ENCODE measurements at places on chromosomes 6 and 20.

GRCh38 chr6:27837625-27838057, 74.6 kb downstream of the OR2B2 start:
- DNase-seq, result no peak

DNA sequence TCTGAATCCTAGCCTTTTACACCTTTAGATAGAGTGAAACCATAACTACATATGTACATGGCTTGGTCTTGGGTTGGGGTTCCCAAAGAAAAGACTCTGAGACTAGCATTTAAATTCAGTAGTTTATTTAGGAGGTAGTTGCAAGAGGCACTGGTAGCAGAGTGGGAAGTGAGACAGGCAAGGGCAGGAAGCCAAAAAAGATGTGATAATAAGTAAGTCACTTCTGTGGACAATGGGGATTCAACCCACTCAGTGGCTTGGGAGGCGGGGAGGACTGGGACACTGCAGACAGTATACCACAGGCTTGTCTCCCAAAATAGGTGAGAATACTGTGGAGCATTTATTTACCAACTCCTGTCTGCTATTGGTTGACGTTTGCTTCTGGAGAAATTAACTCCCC, 131.9 kb downstream of the SLC24A3 start:
- DNase-seq, result no peak

DNA sequence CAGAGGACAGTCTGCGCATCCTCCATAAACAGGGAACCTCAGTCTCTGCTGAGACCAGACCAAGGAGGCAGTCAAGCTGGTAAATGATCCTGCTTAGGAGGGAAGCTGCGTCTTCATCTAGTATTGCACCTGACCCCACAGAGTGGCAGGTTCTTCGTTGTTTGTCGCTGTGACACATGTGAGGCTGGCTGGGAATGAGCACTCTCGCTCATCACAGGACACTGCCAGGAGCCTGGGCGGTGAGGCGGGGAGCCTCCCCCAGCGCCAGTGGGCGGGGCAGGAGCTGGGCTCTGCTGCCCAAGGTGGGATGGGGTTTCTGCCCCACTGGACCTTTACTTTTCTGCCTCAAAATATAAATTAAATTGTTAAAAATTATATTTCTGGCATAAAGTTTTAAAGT, 48.4 kb upstream of the SYNDIG1 start:
- DNase-seq, result no peak

DNA sequence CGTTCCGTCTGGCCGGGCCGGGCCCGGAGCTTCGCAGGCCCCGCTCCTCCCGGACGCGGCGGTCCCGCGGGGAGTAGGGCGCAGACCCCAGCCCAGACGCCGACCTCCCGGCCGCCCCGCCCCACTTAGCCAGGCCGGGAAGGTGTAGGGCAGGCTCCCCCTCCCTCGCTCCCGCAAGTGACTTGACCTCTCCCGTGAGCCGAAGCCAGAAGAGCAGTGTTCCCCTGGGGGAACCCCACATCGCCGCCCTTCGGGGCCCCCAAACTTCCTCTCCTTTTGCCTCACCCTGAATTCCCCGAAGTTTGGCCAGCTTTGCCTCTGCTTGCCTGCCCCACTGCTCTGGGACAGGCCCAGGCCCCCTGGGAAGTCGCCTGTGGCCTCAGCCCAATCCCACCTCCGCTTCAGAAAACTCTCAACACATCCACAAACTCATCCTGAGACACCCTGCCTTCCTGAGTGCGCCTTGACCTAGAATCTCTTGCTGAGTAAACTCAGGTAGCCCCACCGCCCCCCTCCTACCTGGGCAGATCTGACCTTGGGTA, 524 bp upstream of the NOL4L start:
- no peak for DNase-seq

GRCh38 chr6:71107911-71108420, 151.1 kb upstream of the B3GAT2 start:
- peak; percentile 42 for DNase-seq

- DNase-seq, result no peak
Observed at GRCh38 chr6:162615016-162615705, 112.4 kb downstream of the PRKN start.

- DNase-seq, result no peak
Observed at GRCh38 chr6:148432462-148433195, 90.0 kb downstream of the SASH1 start.

GRCh38 chr6:43963877-43964658, 163.2 kb downstream of the MRPL14 start:
- DNase-seq, result no peak

- DNase-seq, result no peak
Observed at GRCh38 chr20:41531518-41532275, 86.5 kb downstream of the CHD6 start.

- no peak for DNase-seq
Observed at GRCh38 chr6:26335631-26336323, 29.2 kb upstream of the BTN3A2 start.

DNA sequence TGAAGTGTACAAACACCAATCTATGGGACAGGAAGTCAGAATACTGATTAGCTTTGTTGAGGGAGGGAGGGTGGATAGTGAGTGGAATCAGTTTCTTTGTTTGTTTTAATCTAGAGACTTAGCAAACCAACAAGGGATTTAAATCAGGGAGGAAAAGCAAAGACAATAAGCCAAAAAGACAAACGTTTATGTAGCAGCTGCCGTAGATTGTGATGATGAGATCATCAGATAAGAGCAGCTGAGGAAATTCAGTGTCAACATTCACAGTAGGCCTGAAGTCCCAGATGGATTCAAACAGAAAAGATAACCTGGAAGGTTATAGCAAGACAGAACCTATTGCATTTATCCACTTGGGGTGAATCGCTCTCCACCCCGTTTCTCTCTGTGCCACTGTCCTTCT, 104.9 kb upstream of the SYNDIG1 start:
- DNase-seq, result no peak

DNA sequence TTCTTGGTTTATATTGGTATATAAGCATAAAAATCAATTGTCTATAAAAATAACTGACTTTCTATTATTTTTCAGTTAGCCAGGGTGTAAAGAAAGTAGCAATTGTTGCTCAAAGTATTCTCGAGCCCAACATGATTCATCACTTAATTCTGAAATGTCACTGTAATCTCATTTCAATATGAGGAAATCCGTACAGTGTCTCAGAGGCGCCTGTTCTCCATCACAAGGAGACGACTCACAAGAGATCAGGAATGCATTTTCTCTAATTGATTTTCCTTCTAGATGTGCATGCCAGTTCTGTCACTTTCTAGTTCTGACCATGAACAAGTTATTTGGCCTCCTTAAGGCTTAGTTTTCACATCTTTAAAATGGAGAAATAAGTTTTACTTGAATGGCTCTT, 753.1 kb downstream of the MAFB start:
- peak; percentile 19 for DNase-seq

- no peak for DNase-seq
Observed at GRCh38 chr6:80605165-80605989, 498.9 kb downstream of the BCKDHB start.

DNA sequence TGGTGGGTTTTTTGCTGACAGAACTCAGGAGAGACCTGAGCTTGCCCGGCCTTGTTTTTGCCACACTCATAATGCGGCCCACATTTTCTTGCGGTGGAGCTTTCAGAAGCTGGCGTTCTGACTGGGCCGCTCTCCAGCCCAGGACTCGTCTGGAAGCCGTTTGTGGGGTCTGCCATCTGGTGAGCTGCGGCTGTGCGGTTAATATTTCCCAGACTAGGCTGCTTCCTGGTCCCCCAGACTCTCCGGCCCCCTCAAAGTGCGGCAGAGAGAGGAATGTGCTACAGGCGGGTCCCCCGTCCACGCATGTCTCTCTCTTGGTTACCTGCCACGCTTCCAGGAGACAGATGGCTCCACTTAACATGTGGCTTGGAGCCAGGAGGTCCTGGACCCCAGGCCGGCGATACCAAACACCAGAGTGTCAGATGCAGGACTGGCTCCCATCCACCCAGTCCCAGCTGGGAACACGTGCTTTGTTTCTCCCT, 128.9 kb upstream of the PMEPA1 start:
- peak; percentile 52 for DNase-seq

DNA sequence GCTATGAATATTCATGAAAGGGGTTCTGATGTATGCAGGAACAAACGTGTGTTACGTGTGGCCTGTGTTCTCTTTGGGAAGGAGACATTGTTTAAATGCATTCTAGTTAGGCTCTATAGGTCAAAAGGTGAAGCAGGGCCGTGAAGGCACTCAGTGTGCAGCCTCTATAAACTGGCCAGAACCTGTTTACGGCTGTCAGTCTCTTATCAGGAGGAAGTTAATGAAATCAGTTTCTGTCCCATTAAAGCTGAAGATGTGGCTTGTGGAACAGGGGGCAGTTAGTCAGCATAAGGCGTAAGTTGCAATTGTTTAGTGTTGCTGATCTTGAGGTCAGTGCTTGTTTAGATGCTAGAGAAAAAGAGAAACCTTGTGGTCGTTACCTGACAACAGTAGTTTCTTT, 111.5 kb upstream of the KCNG1 start:
- no peak for DNase-seq

DNA sequence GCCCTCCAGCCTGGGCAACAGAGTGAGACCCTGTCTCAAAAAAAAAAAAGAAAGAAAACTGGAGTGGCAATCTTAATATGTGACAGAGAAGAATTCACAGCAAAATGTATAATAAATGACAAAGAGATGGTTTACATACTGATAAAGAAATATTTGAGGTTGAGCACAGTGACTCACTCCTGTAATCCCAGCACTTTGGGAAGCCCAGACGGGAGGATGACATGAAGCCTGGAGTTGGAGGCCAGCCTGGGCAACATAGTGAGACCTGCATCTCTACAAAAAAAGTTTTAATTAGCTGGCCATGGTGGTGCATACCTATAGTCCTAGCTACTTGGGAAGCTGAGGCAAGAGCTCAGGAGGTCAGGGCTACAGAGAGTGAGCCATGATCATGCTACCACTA, 12.4 kb upstream of the DEFB118 start:
- DNase-seq, result no peak

- no peak for DNase-seq
Observed at GRCh38 chr20:14647016-14647415, 309.6 kb upstream of the FLRT3 start.

GRCh38 chr6:37321516-37322415, 32.0 kb upstream of the RNF8 start:
- no peak for DNase-seq

DNA sequence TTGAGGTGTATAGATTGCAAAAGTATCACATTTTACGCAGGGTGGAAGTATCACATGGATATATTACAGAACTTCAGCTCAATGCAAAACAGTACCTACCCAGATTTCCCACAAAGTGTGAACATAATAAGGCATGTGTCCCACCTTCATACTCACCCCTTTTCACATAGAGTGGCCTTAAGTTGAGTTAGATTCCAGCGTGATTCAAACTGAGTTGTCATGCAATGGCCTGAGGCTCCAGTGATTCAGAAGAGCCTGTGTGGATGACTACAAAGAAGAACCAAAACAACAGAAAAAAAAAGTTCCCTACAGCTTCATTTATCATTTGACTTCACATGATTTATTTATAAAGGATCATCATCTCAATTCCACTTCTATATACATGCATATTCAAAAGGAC, 309.7 kb downstream of the SLC35F1 start:
- no peak for DNase-seq

DNA sequence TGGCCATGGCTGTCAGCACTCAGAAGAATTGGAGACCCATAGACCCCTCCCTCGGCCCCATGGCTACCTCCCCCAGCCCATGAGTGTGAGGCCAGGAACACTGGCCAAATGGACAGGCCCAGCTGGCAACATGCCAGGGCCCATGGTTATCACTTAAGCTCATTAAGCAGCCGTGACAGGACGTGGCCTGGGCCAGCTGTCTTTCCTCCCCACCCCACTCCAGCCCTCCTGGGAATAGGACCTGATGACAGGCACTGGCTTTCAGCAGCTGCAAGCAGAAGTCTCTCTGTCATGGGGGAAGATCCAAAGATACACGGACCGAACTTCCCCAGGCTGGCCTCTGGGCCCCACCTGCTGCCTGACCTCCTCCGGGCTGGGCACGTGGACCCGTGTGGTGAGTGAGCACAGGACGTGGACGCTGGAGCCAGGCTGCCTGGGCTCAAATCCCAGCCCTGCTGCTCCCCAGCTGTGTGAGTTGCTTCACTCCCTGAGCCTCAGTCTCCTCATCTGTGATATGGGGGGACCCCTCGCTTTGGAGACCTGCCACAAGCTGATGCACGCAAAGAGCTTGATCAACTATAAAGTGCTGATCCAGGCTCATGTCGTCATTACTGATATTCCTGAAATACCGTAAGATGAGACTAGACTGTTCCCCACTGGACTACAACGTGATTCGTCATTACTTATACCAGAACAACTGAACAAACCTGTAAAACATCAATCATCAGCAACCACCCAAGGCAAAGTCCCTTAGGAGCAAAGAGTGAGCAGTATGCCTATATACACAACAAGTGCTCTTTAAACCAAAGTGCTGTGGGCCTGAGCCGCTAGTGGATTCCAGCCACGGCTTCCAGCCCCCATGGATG, 22.0 kb upstream of the VSTM2L start:
- no peak for DNase-seq

DNA sequence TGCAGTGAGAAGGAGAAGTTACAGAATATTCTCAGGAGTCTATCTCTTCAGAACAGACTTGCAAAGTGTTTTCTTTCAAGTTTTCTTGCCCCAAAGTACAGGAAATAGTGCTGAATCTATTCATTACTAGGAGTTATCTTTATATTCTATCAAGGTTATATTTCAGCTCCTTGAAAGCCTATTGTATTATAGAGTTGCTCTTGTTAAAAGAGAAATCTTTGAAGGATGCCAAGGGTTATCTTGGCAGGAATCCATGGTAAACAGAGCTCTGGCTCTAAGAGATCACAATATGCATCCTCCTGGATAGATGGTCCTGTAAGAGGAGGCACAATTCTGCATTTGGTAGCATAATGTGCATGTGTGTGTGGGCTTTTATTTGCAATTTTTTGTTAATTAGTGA, 21.2 kb upstream of the SNRPB2 start:
- no peak for DNase-seq

- DNase-seq, result no peak
Observed at GRCh38 chr6:157911786-157912185, 69.9 kb upstream of the SYNJ2 start.

DNA sequence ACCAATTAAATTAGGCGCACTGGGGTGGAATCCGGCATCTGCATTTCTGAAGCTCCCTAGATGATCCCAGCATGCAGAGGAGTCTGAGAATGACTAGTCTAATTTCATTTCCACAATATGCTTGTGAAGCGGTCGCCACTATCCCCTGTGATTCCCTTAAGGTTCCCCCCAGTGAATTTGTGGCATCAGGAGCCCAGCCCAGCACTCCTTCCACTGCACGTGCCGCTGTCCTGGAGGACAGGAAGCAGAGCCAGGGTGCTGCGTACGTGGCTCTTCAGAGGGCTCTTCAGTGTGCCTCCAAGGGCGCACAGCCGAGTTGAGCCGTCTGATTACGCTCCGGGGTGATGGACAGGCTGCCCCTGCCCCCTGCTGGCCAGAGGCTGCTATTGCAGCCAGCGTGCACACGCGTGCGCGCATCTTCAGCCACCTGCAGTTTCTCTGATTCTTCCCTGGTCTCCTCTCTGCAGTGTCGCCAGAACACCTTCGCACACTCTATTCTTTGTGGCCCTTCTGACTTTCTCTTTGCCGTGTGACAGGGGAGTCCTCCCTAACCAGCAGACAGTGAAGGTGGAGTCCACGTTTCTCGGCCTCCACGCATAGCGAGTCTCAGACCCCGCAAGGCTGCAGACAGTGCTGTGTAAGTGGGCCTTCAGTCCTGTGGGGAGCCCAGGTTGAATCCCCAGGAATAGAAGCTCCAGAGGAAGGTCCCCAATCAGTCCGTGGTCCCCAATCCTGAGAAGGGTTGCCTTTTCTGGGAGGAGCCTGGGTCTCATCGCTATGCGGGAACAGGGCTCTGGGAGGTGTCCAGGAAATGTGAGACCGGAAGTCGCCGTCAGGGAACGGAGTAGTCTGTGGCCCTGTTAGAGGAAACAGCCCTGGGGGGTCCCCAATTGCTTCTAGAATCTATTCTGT, 16.5 kb upstream of the NCR2 start:
- DNase-seq, result peak; percentile 81

- no peak for DNase-seq
Observed at GRCh38 chr6:33745548-33745947, 1.2 kb downstream of the IP6K3 start.

All from AG08395 (cell line).